ENCODE measurements at places on chromosomes 6 and 20. TPM values are rescaled to one million over a fixed set of nuclear protein-coding genes. Genes with fewer than 3 reads are reported as not detected.

GRCh38 chr20:43996240-43996930 lies 81.7 kb downstream of the TOX2 start:
- H3K27ac ChIP-seq: no peak overlapping the region
- H3K36me3 ChIP-seq: peaks cover 6% of the 10 kb centered on the region
- no peak for DNase-seq
- H3K4me1 ChIP-seq: peaks cover under 1% of the 10 kb centered on the region
- H3K4me3 ChIP-seq: no peak overlapping the region
- peaks cover 49% of the 10 kb centered on the region for H3K27me3 ChIP-seq

The TRIM10 gene
- not detected for total RNA-seq

DNA sequence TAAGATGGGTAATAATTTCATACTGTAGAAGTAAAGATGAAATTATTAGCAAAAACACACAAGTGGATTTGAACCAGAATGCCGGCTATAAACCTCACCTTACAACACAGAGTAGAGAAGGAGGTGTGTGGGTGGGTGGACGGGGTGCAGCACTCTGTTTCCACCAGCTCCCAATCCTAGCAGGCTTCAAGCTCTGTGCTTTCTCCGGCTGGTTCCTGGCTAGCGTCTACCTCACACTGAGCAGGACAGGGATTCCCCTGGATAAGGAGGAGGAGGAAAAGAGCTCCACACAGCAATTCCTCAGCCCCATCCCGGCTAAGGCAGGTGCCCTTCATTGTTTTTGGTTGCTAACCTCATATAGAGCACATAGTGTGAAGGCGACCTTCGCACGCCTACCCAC lies 453.3 kb downstream of the C6orf118 start:
- H3K4me1 ChIP-seq: no peaks in the 10 kb centered on the region
- H3K27ac ChIP-seq: no peak overlapping the region
- H3K36me3 ChIP-seq: no peaks in the 10 kb centered on the region
- no peak overlapping the region for H3K4me3 ChIP-seq

DNA sequence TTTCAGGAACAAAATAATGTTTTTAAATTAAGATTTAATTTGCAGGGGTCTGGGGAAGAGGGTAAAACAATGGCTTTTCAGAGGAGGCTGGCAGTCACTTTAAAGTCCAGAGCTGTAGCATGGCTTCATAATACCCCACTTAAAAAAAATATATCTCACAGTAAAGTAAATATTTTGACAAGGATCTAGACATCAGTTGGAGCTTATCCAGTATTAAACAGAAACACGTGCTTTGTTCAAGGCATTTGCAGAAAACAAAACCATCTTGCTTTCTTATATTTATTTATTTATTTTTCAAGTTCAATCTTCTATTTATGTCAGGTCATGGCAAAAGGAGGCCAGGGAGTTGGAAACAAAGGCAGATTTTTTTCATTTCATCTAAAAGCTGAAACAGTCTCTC lies 53.3 kb upstream of the PRL start:
- no peaks in the 10 kb centered on the region for H3K27me3 ChIP-seq
- H3K4me3 ChIP-seq: no peak overlapping the region
- no peak overlapping the region for H3K27ac ChIP-seq

The AARS2 gene
- total RNA-seq: 23.7 TPM

Measured in activated CD8-positive, alpha-beta memory T cell treated with anti-CD3 and anti-CD28 coated beads, Interleukin-2, amount 10 ng/mL, durations not matched to agents 7 days and 5 days (primary cell).